Activated CD4-positive, alpha-beta memory T cell treated with anti-CD3 and anti-CD28 coated beads for 36 hours (primary cell): ENCODE measurements at places on chromosomes 7 and 10.
A peak's percentile ranks its signal among the peaks of the same experiment; 100 is the strongest.

- no peak for DNase-seq
Observed at GRCh38 chr7:39212876-39213275, 235.2 kb downstream of the POU6F2 start.

DNA sequence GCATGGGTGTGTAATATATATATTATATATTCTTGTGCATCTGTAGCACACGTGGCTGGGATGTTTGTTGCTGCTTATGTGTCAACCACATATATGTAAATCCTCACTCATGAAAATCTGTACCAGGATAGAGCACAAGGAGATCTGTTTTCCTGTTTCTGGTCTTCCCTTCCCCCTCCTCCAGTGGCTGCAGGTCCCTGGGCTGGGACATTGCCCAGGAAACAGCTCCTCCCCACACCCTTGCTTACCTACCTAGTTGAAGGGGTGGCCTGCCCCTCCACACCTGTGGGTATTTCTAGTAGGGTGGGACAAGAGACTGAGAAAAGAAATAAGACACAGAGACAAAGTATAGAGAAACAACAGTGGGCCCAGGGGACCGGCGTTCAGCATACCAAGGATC, 2.2 kb downstream of the SFXN3 start:
- no peak for DNase-seq

- no peak for DNase-seq
Observed at GRCh38 chr7:44814919-44815318, 18.4 kb downstream of the PPIA start.

GRCh38 chr7:92489634-92490033, 11.9 kb upstream of the ERVW-1 start:
- no peak for DNase-seq

DNA sequence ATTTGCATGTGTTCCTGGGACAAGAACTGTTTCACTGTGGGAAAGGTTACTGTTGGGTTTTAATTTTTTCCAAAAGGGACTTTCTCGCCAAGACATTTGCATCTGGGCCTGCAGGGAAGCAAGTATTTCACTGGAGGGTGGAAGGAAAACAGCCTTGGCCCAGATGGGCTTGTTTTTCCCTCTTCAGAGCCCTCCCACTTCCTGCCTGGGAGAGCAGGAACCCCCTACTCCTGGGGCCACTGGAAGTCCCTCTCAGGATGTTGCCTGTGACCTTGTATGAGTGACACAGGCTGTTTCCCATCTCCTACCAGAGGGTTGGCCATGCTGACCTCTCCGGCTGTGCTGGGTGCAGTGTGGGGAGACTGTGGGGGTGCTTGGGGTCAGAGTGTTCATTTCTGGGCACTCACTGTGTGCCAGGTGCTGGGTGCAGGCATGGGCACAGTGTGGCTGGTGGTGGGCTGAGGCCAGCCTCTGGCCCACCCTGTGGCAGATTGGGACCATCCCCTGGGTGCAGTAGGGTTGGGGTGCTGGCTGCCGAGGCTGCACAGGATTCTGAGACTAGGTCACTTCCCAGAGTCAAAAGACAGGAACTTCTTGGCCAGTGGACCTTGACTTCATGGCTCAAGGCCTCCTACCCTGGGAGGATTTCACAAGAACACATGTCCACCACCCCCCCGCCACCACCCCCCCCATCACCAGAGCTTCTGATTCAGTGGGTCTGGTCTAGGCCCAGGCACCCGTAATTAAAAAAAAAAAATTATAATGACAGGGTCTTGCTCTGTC, 10.2 kb downstream of the TSPAN15 start:
- DNase-seq, result no peak

GRCh38 chr10:51983481-51983880, 284.1 kb upstream of the CSTF2T start:
- DNase-seq, result no peak

GRCh38 chr10:128922172-128922571, 544.9 kb upstream of the MGMT start:
- DNase-seq, result no peak

DNA sequence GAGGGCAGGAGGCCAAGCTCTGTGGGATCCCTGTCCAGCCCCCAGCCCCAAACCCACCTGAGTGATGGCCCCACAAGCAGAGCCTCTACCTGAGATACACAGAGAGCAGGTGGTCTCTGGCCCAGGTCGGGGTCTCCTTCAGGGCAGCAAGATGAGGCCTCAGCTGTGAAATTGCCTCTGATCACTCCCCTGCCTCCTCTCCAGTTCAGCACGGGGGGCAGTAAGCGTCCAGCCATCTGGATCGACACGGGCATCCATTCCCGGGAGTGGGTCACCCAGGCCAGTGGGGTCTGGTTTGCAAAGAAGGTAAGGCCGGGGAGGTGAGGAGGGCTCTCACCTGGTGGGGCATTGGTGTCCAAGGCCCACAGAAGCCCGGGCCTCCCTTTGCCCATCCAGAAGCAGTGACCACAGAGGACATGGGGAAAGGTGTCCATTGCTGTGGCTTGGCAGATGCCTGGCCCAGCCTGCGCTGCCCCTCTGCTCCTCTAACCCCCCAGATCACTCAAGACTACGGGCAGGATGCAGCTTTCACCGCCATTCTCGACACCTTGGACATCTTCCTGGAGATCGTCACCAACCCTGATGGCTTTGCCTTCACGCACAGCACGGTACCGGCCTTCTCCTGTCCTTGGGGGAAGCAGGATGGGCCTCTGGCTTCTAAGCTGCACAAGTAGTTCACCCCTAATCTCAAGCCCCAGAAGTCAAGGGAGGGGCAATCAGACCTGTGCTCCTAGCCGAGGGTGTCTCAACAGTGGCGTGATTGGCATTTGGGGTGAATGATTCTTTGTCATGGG, 3.1 kb downstream of the CPA1 start:
- DNase-seq, result no peak

GRCh38 chr10:18421726-18422293, 229.6 kb downstream of the NSUN6 start:
- no peak for DNase-seq

DNA sequence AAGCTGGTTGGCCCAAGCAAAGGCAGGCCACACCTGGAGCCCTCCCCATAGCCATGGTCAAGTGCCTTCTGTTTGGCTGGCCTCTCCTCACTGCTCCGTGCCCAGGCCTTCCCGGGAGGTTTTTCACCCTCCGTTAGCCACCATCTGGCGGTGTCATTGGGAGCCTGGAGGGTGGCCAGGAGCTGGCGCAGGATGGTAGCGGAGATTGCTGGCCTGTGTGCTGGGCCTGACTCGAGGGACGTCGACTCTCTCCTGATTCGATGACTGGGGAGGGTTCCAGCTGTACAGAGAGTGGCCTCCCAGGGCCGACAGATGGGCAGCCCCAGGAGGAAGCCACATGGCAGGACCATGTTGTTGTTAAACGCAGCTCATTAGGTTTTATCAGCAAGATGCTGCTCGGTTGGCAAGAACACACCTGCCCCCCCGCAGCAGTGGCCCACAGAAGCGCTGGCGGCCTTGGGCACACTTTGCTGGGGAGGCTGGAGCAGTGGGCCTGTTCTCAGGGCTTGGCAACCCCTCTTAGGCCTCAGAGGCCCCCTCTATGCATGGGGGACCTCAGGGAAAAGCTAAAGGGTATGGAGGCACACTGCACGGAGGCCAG, 64.0 kb upstream of the CACUL1 start:
- no peak for DNase-seq

- no peak for DNase-seq
Observed at GRCh38 chr10:84038035-84038434, 101.3 kb upstream of the GHITM start.

DNA sequence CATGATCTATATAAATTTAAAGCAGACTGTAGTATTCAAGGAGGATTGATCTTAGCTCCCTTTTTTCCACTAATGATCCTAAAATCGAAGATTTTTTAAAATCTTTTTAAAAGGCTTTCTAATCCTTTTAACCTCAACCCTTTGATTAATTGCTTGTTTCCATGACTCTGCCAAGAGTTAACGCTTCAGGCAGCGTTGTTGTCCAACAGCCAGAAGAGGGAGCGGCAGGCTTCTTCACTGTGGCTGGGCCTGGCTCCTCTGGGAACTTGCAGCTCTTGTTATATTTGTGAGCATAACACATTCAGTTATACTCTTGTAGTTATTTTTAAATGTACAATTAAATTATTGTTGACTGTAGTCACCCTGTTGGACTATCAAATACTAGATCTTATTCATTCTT, 26.3 kb downstream of the CRCP start:
- no peak for DNase-seq

- DNase-seq, result no peak
Observed at GRCh38 chr7:11252705-11253272, 279.1 kb downstream of the PHF14 start.

- no peak for DNase-seq
Observed at GRCh38 chr7:66353547-66353946, 148.4 kb downstream of the TPST1 start.

- DNase-seq, result no peak
Observed at GRCh38 chr7:81949306-81949705, 179.5 kb upstream of the HGF start.

DNA sequence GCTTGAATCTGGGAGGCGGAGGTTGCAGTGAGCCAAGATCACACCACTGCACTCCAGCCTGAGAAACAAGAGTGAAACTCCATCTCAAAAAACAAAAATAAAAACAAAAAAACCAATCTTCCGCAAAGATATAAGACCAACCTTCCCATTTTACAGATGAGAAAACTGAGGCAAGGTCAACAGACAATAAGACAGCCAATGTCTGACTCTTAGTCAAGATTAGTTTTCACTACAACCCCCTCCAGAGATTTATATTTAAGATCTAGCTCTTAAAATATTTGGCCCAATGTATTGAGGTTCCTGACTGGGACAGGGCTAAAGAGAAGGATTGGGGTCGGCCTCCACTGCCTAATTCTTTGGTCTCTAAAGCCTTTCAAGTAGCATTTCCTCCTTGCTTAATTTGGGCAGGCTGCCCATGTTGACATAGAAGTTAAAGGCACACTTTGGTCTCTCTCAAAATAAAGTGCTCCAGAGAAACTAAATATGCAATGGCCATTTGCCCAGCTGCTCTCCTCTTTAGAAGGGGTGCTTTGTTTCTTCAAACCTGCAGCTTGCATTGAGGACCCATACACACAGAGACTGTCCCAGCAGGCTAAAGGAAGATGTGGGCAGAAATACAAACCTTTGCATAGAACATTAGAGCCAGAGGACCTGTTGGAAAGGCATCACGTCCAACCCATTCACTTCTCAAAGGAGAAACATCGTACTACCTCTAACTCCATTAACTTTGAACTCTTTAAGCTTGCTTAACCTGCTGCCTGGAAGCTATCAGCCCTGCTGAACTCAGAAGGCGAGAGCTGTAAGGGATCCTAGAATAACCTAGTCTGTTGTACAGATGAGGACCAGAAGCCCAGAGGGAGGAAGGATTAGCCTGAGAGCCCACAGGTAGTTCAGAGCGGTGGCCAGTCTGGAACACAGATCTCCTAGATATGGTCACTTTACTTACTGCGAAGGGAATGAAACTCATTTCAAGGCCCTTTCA, 3.9 kb downstream of the TECTB start:
- DNase-seq, result no peak

DNA sequence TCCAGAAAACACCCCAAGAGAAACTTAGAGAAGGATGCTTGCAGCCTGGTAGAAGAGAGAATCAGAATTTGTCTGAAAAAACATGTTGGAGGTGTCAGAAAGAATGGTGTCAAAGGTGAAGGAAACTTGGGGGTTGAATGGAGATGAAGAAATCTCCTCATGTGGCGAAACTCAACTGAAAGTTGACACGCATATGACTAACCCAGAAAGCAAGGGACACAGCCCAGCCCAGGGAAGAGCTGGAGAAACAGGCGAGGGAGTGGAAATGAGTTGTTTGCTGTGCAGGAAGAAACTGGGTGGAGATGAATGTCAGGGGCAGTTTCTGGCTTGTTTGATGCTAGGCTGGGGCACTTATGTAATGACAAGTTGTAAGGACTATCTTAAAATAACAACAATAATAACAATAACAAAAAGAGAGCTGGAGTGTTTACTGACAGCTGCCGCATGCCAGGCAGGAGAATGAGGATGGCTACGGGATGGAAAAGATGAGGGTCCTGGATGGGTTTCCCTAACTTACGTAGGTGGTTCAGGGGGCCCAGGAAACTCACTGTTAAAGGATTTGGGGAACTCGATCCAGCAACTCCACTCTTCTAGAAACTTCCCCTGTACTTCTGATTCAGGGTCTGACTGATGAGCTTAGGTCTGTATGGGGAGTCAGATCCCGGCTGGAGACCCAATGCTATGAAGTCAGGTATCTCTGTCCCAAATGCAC, 57.4 kb downstream of the MAP3K8 start:
- DNase-seq, result peak; percentile 25

- peak; percentile 42 for DNase-seq
Observed at GRCh38 chr10:127117125-127117524, 79.3 kb downstream of the INSYN2A start.

- DNase-seq, result no peak
Observed at GRCh38 chr7:9557853-9558252, 1124.4 kb downstream of the NXPH1 start.

DNA sequence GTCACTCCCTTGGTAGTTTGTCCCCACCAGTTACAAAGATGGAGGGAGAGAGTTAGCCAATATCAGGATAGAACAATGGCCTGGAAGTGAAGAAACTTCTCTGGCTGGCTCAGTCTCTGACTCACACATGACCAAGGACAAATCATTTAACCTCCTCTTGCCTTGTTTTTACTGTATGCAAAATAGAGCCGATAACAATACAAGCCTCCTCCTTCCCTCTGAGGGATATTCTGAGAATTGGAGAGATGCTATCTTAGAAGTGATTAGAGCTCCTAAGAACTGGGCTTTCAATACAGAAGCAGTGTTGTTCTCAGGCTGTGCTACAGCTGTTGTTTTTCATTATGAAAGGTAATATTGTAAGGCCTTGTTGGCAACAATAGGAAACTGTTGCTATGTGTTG, 87.7 kb upstream of the EGR2 start:
- DNase-seq, result no peak

DNA sequence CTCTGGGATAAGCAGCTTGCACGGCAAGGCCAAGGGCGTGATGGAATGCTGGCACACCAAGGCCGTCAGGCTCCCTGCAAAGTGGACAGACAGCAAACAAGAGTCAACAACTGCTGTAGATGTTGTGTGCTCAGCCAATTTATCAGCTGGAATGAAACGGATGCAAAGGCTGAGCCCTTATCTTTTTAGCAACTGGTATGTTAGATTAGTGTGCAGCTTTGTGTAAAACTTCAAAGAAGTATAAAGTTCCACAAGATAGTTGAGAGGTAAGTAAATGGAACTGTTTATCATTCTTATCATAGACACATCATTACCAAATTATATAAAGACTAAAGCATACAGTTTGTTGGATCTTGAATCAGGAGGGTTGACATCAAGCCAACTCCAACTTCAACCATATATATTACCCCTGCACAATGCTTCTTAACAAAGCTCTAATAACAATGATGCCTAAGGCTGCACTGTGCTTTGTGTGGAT, 289.0 kb downstream of the TNS3 start:
- no peak for DNase-seq

- DNase-seq, result no peak
Observed at GRCh38 chr7:131605280-131605878, 49.0 kb upstream of the PODXL start.

- DNase-seq, result no peak
Observed at GRCh38 chr7:129650056-129650758, 38.7 kb downstream of the NRF1 start.

GRCh38 chr7:116715077-116715476, 43.1 kb downstream of the MET start:
- DNase-seq, result no peak
